ENCODE measurements at places on chromosomes 1 and 21. TPM values are rescaled to one million over a fixed set of nuclear protein-coding genes. Genes with fewer than 3 reads are reported as not detected.

SH2D5 gene
- polyA plus RNA-seq = 0.02 TPM

BCAN gene
- polyA plus RNA-seq = not detected

DNA sequence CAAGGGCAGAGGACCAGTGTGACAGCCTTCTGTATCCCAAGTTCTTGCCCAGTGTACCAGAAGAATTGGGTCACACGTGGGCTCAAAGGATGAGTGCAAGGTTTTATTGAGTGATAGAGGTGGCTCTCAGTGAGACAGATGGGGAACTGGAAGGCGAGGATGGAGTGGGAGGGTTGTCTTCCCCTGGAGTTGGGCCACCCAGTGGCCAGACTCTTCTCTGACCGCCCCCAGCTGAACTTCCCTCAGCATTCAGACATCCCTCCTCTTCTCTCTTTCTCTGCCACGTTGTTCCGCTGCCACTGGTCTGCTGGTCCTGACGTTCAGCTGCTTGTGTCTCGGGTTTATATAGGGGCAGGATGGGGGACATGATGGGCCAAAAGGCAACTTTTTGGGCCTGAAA is 150.1 kb upstream of the IVNS1ABP start:
- H3K36me3 ChIP-seq = no peaks in the 10 kb centered on the region
- no peak overlapping the region for H3K27ac ChIP-seq
- no peak for DNase-seq
- no peak overlapping the region for H3K4me3 ChIP-seq

- H3K27ac ChIP-seq = no peak overlapping the region
- no peak overlapping the region for H3K4me3 ChIP-seq
- peaks cover 57% of the 10 kb centered on the region for H3K27me3 ChIP-seq
- no peaks in the 10 kb centered on the region for H3K36me3 ChIP-seq
- no peak for DNase-seq
These were observed 20.5 kb upstream of the NRDC start for GRCh38 chr1:51899022-51899421.
